ENCODE measurements at places on chromosomes 2 and 18. TPM values are rescaled to one million over a fixed set of nuclear protein-coding genes. Genes with fewer than 3 reads are reported as not detected.

DNA sequence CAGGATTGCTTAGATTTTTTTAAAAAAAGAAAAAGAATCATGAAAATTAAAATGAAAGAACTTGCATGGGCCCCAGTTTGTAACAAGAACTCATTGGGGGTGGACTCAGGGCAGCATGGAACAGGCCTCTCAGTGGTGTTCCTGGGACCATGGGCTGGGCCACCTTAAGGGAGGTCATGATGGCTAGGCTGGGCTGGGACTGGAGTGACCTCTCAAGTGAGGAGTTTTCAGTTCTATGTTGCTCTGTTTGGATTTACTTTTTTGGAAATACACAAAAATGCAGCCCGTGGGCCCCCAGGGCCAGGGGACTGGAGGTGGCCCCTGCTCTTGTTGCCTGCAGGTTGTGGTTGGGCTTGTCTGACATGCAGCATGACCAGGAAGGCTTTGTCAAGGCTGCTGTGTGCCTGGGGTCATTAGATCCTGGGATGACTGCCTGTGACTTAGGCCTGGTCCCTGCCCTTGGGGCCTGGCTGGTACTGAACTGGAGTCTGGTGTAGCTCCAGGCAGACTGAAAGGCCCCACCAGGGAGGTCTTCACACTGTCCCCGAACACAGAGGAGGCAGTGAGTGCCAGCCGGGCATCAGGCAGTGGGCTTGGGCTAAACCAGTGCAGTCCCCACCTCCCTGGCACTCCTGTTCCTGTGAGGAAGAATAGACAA is 115.6 kb downstream of the GLI2 start:
- H3K4me3 ChIP-seq, result no peak overlapping the region
- H3K4me1 ChIP-seq, result no peaks in the 10 kb centered on the region
- H3K27ac ChIP-seq, result no peak overlapping the region
- DNase-seq, result no peak
- no peaks in the 10 kb centered on the region for H3K36me3 ChIP-seq

- no peaks in the 10 kb centered on the region for H3K4me1 ChIP-seq
- H3K27me3 ChIP-seq, result no peaks in the 10 kb centered on the region
- H3K36me3 ChIP-seq, result no peaks in the 10 kb centered on the region
- no peak overlapping the region for H3K4me3 ChIP-seq
- H3K27ac ChIP-seq, result no peak overlapping the region
Measured at GRCh38 chr2:103959174-103960128, 894.5 kb upstream of the POU3F3 start.

- H3K27me3 ChIP-seq, result no peaks in the 10 kb centered on the region
- no peak overlapping the region for H3K4me3 ChIP-seq
- no peak for DNase-seq
- H3K27ac ChIP-seq, result no peak overlapping the region
- H3K4me1 ChIP-seq, result no peaks in the 10 kb centered on the region
Measured at GRCh38 chr2:80164375-80164774, 140.2 kb downstream of the LRRTM1 start.

GRCh38 chr2:18551623-18552022 is 8.8 kb downstream of the RDH14 start:
- no peaks in the 10 kb centered on the region for H3K27me3 ChIP-seq
- DNase-seq, result no peak
- H3K36me3 ChIP-seq, result peaks cover 31% of the 10 kb centered on the region
- H3K4me3 ChIP-seq, result no peak overlapping the region
- H3K4me1 ChIP-seq, result peaks cover 16% of the 10 kb centered on the region
- H3K27ac ChIP-seq, result no peak overlapping the region

DNA sequence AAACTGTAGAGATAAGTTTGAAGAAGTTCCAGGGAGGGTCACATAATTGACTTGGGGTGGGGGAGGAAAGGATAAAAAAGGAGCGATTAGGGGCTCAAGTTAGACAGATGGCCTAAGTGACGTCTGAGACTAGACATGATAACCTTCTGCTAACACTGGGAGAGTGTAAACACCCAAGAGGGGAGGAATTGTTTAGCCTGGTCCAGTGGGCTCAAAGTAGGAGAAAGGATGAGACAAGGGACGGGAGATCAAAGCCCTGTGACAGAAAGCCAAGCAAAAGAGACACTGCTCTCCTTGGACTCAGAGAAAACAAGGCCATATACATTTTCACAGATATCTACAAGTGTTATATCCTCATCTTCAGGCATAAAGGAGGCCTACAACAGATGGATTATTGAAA is 45.5 kb upstream of the IHH start:
- DNase-seq, result no peak
- H3K27ac ChIP-seq, result no peak overlapping the region
- peaks cover 22% of the 10 kb centered on the region for H3K4me1 ChIP-seq
- peaks cover 8% of the 10 kb centered on the region for H3K36me3 ChIP-seq
- H3K27me3 ChIP-seq, result peaks cover 2% of the 10 kb centered on the region

DNA sequence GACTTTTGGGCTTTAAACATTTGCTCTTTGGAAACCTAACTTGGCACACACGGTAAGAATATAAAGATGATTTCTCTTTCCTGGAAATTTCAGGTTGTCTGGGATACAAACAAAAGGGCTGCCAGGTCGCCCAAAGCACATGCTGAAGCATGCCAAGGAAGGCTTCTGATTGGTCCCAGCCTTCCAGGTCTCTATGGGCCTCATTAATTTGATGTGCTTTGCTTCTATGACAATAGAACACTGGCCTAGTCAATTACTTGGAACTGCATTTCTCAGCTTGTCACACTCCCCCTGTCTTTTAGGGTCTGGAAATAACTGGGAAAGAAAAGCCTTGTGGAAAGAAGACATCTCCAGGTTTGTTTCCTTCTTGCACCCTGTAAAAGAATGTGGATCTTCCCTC is 228.9 kb downstream of the ADCYAP1 start:
- no peak overlapping the region for H3K4me3 ChIP-seq
- H3K36me3 ChIP-seq, result no peaks in the 10 kb centered on the region

DNA sequence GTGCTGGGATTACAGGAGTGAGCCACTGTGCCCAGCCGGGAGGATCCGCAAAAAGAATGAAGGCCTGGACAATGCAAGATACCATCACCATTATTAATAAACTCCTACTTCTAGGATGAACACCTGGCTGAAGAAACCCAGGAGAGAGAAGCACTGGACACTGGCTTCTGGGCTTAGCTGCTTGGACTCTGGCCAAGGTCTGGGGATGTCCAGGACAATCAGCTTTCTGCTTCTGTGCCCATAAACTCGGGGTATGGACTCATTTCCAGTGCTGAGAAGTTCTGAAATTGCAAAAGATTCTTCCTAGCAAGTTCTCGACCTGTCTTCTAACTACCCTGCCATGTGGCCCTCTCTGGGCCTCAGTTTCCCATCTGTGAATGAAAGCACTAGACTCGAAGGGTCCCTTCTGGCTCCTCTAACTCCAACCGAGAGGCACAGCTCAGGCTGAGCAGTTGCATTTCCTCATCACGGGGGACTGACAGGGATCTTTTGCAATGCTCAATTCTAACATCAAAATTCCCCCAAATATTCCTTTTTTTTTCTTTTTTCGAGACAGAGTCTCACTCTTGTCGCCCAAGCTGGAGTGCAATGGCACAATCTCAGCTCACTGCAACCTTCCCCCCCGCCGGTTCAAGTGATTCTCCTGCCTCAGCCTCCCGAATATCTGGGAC is 2.4 kb upstream of the SH2D6 start:
- peaks cover 4% of the 10 kb centered on the region for H3K27me3 ChIP-seq
- DNase-seq, result no peak
- H3K36me3 ChIP-seq, result no peaks in the 10 kb centered on the region
- no peak overlapping the region for H3K4me3 ChIP-seq

GRCh38 chr2:238059505-238059904 is 1.3 kb upstream of the SCLY start:
- H3K4me3 ChIP-seq, result peak overlapping the region; percentile 91
- no peak for DNase-seq
- peaks cover 40% of the 10 kb centered on the region for H3K4me1 ChIP-seq
- peaks cover 16% of the 10 kb centered on the region for H3K27me3 ChIP-seq
- peaks cover 16% of the 10 kb centered on the region for H3K36me3 ChIP-seq

DNA sequence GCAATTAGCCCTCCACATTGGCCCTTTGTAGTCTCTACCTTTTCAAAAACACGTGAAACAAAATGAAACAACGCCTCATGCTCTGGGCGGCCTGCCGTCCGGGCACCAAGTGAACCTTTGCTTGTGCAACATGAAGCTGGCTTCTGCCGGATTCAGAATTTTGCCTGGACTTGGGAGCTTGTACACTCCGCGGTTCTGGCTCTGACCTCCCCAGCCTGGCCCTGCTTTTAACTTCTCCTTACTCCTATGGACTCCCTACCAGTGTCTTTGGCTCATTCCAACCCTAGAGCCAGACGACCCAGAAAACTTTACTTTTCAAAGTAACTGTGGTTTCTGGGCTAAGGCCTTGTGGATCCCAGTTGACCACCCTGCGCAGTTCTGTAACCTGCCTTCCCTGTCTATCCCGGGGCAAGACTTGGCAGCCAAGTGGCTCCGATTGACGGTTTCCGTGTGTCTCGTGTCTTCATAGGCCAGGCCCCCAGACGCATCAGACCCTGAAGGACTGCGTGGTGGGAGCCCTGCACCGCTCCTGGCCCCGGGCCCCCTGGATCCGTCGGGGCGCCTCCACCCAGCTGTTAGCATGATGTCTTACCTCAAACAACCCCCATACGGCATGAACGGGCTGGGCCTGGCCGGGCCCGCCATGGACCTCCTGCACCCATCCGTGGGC is 1.9 kb downstream of the OTX1 start:
- H3K27ac ChIP-seq, result no peak overlapping the region
- peaks cover 61% of the 10 kb centered on the region for H3K4me1 ChIP-seq
- peak; percentile 37 for DNase-seq
- H3K36me3 ChIP-seq, result peaks cover 2% of the 10 kb centered on the region

GRCh38 chr2:26971911-26972786 is 1.7 kb downstream of the MAPRE3 start:
- no peak for DNase-seq
- no peak overlapping the region for H3K27ac ChIP-seq
- no peak overlapping the region for H3K4me3 ChIP-seq
- peaks cover 45% of the 10 kb centered on the region for H3K27me3 ChIP-seq
- peaks cover 1% of the 10 kb centered on the region for H3K36me3 ChIP-seq
- H3K4me1 ChIP-seq, result peaks cover 14% of the 10 kb centered on the region

DNA sequence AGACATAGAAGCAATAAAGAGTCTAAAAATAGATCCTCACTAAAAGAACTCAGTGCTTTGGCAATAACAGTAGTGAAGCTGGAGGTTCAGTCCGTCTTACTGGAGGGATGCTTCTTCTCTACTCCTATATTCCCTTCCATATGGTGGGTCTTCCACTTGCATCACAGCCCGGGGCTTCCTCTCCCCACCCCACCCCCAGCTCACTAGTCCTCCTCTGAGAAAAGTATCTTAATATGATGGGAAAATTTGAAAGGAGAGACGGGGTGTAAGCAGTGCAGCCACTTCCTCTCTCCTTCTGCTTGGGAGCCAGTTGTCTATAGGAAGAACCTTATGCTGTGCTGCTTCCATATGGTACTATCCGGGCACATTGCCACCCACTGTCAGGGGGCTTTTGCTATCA is 57.2 kb upstream of the SPOPL start:
- no peak overlapping the region for H3K27ac ChIP-seq
- no peaks in the 10 kb centered on the region for H3K36me3 ChIP-seq
- no peaks in the 10 kb centered on the region for H3K27me3 ChIP-seq
- H3K4me1 ChIP-seq, result no peaks in the 10 kb centered on the region
- DNase-seq, result no peak

The NFATC1 gene
- 46.9 TPM for total RNA-seq

The SMIM21 gene
- not detected for total RNA-seq

The ASTL gene
- total RNA-seq, result 12.2 TPM

The MRO gene
- total RNA-seq, result not detected

The ATG9A gene
- total RNA-seq, result 62.1 TPM

The CFC1B gene
- not detected for total RNA-seq

All from activated naive CD8-positive, alpha-beta T cell treated with anti-CD3 and anti-CD28 coated beads, Interleukin-2, amount 10 ng/mL, durations not matched to agents 7 days and 5 days (primary cell).